Aorta (tissue), 5 donors: ENCODE measurements at places on chromosomes 3 and 15. TPM values are rescaled to one million over a fixed set of nuclear protein-coding genes. Genes with fewer than 3 reads are reported as not detected.

The YEATS2 gene
- total RNA-seq = 48.1 TPM

GRCh38 chr15:66895794-66896453, 169.5 kb upstream of the SMAD3 start:
- no peak for DNase-seq
- H3K36me3 ChIP-seq = no peaks in the 10 kb centered on the region
- no peaks in the 10 kb centered on the region for H3K27me3 ChIP-seq
- no peaks in the 10 kb centered on the region for H3K4me1 ChIP-seq

GRCh38 chr3:51997935-51998596, 2.4 kb upstream of the RPL29 start:
- no peak overlapping the region for H3K27ac ChIP-seq
- no peak overlapping the region for H3K4me3 ChIP-seq
- no peaks in the 10 kb centered on the region for H3K36me3 ChIP-seq
- H3K27me3 ChIP-seq = no peaks in the 10 kb centered on the region

DNA sequence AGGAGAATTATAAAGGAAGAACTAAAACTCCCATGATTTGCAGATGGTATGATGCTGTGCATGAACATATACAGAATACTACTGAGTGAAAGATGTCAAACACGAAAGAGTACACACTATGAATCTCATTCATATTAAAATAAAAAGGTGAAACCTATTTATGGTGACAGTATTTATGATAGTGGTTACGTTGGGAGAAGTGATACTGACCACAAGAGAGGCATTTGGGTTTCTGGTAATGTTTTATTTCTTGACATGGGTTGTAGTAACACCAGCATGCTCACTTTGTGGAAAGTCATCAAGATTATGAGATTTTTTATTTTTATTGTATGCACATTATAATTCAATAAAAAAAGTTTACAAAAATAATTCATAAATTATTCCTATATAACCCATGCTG, 324.0 kb downstream of the GAP43 start:
- no peaks in the 10 kb centered on the region for H3K36me3 ChIP-seq
- no peak overlapping the region for H3K4me3 ChIP-seq
- H3K4me1 ChIP-seq = no peaks in the 10 kb centered on the region
- H3K27ac ChIP-seq = no peak overlapping the region
- DNase-seq = no peak

The DNAH12 gene
- 0.10 TPM for total RNA-seq

GRCh38 chr3:182041668-182042291, 330.1 kb downstream of the SOX2 start:
- no peaks in the 10 kb centered on the region for H3K36me3 ChIP-seq
- no peak overlapping the region for H3K4me3 ChIP-seq
- H3K27ac ChIP-seq = no peak overlapping the region
- DNase-seq = no peak

- H3K27ac ChIP-seq = no peak overlapping the region
- H3K4me3 ChIP-seq = no peak overlapping the region
- H3K27me3 ChIP-seq = no peaks in the 10 kb centered on the region
- no peaks in the 10 kb centered on the region for H3K36me3 ChIP-seq
- DNase-seq = no peak
Measured at GRCh38 chr3:50671331-50671730, 3.4 kb upstream of the DOCK3 start.

The IMPG2 gene
- total RNA-seq = 0.63 TPM

DNA sequence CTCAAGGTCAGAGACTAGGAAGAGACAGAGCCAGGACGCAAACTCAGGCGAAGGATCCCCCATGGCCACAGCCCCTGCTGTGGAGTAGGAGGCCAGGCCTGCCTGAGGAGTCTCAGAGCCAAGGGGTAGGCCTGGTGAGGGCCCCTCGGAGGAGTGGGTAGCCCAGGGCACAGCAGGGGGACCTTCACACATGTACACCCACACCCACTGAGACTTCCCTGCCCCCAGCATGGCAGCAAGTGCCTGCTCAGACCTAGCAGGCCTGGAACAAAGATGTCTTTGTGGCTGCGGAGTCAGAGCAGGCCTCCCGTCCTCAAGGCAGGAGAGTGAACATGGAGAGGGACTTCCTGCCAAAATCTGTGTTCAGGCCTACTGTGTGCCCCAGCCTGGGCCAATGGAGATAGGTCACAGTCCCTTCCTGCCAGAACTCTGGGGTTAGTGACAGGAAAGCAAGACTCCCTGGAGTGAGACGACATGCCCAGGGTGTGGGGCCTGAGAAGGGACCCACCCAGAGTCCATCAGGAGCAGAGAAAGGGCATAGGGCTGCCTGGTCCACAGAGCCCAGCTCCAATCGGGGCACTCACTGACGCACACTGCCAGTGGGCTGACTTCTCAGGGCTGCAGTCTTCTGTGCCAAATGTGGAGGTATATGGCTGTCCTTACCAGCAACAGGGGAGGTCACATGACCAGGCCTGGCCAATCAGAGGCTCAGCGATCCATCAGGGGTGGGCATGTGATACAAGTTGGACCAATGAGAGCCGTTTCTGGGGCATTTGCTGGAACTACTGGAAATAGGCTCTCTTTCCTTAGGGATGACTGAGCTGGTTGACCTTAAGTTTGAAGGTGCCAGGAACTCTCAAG, 2.3 kb downstream of the GRIP2 start:
- peak; percentile 68 for DNase-seq
- no peak overlapping the region for H3K4me3 ChIP-seq
- no peaks in the 10 kb centered on the region for H3K27me3 ChIP-seq
- no peak overlapping the region for H3K27ac ChIP-seq

DNA sequence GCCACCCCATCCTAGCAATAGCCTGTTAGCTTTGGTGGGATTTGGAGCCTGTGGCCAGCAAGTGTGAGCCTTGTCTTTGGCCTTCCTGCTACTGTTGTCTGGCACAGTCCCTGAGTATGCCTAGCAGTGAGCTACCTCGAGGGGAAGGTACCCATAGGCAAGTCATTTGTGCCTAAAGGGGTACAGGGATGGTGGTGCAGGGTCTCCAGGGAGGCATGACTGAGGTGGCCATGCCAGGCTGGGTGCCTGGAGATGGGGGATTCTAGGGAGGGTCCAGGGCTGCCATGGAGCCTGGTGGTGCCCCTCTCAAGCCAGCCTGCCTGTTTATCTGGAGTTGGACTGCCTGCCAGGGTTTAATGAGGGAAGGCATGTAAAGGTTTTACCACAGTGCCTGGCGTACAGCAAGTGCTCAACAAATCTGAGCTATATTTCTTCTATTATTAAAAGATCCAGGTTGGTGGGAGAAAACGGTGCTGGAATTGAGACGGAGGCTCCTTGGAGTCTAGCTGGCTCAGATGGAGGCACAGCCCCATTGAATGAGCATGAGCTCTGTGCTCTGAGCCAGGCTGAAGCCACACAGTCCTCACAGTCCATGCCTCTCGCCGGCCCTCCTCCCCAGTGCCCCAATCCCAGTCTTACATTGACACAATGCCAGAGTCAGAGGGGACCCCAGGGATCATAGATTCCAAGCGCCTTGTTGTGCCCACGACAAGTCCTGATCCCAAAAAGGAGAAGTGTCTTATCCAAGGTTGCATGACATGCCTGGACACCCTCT, 76.2 kb downstream of the CORO2B start:
- no peaks in the 10 kb centered on the region for H3K27me3 ChIP-seq
- no peak for DNase-seq
- no peak overlapping the region for H3K27ac ChIP-seq

DNA sequence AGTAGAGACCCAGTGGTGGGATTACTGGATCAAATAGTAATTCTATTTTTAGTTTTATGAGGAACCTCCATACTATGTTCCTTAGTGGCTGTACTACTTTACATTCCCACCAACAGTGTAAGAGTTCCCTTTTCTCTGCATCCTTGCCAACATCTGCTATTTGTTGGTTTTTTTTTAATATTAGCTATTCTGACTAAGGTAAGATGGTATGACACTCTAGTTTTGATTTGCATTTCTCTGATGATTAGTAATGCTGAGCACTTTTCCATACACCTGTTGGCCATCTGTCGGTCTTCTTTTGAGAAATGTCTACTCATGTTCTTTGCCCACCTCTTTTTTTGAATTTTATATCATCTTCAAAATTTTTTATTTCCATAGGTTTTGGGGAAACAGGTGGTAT, 34.2 kb upstream of the RAP2B start:
- H3K27ac ChIP-seq = no peak overlapping the region
- DNase-seq = no peak
- H3K27me3 ChIP-seq = no peaks in the 10 kb centered on the region
- H3K4me3 ChIP-seq = no peak overlapping the region
- H3K36me3 ChIP-seq = no peaks in the 10 kb centered on the region
- no peaks in the 10 kb centered on the region for H3K4me1 ChIP-seq

DNA sequence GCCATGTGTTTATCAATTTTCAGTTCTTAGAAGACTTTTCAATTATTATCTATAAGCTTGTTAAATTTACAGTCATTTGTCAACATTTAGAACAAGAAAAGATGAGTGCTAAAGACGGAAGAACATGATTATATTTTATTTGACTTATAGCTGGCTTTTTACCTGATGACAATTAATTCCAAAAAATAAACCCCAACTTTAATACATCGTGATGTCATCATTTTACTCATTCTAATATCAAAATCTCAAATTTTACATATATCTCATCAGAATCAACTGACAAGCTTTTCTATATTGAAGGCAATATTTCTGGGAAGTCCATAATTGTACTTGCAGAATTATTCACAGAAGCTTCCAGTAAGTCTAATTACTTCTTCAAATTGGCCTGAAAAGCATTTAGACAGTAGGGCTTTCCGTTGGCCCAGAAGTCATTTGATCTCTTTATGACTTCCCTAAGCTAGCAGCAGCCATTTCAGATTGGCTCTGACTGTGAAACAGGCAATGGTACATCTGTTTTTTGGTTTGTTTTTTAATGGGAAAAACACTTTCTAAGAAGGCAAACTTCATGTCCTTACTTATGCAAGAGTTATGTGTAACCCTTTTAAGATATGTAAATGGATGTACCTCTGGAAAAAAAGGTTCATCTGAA, 234.7 kb upstream of the PLSCR5 start:
- DNase-seq = no peak
- H3K27ac ChIP-seq = no peak overlapping the region
- no peak overlapping the region for H3K4me3 ChIP-seq
- no peaks in the 10 kb centered on the region for H3K36me3 ChIP-seq
- no peaks in the 10 kb centered on the region for H3K27me3 ChIP-seq

The NEIL1 gene
- total RNA-seq = 15.4 TPM

- no peak for DNase-seq
- no peaks in the 10 kb centered on the region for H3K4me1 ChIP-seq
- H3K36me3 ChIP-seq = no peaks in the 10 kb centered on the region
- H3K27me3 ChIP-seq = no peaks in the 10 kb centered on the region
Measured at GRCh38 chr3:187713504-187713903, 11.1 kb upstream of the RTP2 start.

DNA sequence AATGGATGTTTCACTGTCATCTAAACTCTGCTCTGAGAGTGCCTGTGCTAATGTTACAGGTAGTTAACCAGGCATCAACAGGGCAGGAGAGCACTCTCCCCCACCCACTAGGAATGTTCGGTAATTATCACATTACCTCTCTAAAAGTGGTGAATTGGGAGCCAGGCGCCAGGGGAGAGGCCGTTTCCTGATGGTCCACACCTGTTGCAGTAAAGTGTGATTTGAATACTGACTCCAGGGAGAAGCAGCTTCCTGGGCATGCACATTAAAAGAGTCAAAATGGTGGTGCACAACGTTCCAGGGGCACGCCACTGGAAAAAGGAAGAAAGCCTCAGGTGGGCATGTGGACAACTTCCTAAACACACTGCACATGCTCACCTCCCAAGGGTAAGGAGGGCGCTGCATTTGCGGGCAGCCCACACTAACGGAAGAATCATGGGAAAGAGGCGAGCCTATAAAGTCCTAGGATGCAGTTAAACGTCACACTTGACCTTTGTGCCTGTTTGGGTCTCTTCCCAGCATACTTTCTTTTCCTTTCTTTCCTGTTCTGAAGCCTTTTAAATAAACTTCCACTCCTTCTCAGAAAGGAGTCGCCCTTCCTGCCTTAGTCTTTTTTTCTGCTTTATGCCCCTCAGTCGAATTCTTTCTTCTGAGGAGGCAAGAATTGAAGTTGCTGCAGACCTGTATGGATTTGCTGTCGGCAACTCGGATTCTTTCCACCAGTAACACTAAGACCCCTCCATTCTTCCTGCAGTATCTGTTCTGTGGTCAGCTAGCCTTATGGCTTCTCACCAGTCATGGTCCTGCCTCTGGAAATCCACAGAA, 28.9 kb upstream of the GPD1L start:
- H3K4me1 ChIP-seq = no peaks in the 10 kb centered on the region
- H3K4me3 ChIP-seq = no peak overlapping the region
- H3K27me3 ChIP-seq = no peaks in the 10 kb centered on the region
- H3K27ac ChIP-seq = no peak overlapping the region
- H3K36me3 ChIP-seq = no peaks in the 10 kb centered on the region

The CFAP20DC gene
- 0.39 TPM for total RNA-seq

DNA sequence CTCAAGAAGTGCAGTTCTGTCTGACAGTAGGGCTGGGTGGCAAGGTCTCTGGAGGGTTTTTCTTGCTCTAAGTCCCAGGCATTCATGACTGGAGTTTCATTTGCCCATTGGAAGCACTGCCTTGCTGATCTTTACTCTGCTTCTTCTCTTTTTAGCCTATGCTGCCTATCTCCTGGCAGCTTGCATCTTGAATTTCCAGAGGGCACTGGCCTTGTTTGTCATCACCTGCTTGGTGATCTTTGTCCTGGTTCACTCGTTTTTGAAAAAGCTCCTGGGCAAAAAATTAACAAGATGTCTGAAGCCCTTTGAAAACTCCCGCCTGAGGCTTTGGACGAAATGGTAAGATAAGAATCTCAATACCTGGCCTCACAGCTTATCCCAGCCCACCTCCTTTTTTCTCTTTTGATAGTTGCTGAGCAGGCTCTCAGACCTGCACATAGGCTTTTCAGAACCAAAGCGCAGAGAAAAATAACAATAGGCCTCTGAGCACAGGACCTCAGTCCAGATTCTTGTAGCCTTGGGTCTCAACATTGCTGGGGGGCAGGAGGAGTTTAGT, 10.9 kb downstream of the SLC28A2 start:
- no peaks in the 10 kb centered on the region for H3K36me3 ChIP-seq
- H3K4me3 ChIP-seq = no peak overlapping the region
- no peaks in the 10 kb centered on the region for H3K4me1 ChIP-seq
- DNase-seq = no peak
- no peaks in the 10 kb centered on the region for H3K27me3 ChIP-seq
- no peak overlapping the region for H3K27ac ChIP-seq

GRCh38 chr3:47348411-47349154, 32.2 kb upstream of the PTPN23 start:
- no peak overlapping the region for H3K27ac ChIP-seq
- no peak overlapping the region for H3K4me3 ChIP-seq
- DNase-seq = no peak
- H3K27me3 ChIP-seq = no peaks in the 10 kb centered on the region
- no peaks in the 10 kb centered on the region for H3K4me1 ChIP-seq

DNA sequence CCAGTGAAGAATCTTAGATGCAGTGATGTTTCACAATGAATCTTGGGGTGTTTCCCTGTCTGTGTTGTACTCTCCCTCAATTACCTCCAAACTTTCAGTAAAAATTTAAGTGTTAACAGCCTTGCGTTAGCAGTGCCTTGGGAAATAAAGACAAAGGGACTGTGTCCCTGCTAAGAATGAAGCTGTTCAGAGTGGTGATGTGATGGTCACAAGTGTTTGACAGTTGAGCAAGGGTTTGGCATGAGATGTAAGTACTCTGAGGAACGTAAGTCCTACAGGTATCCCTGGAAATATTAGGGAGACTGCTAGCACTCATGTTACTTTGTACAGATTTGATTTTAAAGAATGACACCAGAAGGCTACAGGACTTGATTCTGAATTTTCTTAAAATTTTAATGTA, 304.3 kb upstream of the DPH6 start:
- no peaks in the 10 kb centered on the region for H3K36me3 ChIP-seq
- H3K27me3 ChIP-seq = no peaks in the 10 kb centered on the region
- H3K4me3 ChIP-seq = no peak overlapping the region
- H3K27ac ChIP-seq = no peak overlapping the region
- no peaks in the 10 kb centered on the region for H3K4me1 ChIP-seq
- no peak for DNase-seq
